HCEC 1CT (cell line): ENCODE measurements at places on chromosomes 6 and 20.
A peak's percentile ranks its signal among the peaks of the same experiment; 100 is the strongest.

DNA sequence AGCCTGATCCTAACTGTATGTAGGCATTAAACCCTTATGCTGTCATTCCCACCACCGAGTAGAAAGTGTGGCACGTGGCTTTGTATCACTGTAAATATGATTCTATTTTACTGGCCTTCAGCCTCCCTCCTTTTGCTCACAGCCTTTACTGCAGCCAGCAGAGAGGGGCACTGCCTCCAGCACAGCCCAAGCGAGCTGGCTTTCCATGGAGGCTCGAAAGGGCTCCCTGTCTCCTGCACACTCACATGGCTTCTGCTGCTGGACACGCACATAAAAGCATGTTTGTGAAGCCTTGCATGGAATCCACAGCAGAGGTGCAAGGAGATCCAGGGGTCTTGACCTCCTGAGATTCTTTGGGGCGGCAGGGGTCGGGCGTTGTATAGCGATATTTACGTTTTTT lies 51.3 kb downstream of the RNASET2 start:
- DNase-seq: no peak

GRCh38 chr20:31673943-31674463 lies 36.3 kb downstream of the COX4I2 start:
- no peak for DNase-seq

- peak; percentile 30 for DNase-seq
Observed at GRCh38 chr20:37968841-37969401, 64.3 kb downstream of the TTI1 start.

- DNase-seq: no peak
Observed at GRCh38 chr20:56592817-56593216, 36.3 kb upstream of the TFAP2C start.

DNA sequence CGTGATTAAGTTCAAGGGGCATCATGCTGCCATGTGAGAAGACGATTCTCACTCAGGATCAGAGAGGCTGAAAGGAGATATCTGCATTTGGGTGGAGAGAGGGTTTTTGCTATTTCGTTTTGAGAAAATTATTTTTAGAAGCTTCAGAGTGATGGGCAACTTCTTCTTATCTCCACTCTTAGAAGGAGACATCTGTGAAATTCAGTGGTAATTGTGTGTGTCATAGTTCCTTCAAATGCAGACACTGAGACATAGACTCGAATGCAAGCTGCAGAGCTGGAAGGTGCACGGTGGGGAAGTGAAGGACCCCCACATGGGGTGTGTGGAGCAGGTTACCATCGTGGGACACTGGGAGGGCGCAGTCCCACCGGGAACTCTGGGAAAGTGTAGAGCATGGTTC lies 116.8 kb downstream of the PRND start:
- no peak for DNase-seq

DNA sequence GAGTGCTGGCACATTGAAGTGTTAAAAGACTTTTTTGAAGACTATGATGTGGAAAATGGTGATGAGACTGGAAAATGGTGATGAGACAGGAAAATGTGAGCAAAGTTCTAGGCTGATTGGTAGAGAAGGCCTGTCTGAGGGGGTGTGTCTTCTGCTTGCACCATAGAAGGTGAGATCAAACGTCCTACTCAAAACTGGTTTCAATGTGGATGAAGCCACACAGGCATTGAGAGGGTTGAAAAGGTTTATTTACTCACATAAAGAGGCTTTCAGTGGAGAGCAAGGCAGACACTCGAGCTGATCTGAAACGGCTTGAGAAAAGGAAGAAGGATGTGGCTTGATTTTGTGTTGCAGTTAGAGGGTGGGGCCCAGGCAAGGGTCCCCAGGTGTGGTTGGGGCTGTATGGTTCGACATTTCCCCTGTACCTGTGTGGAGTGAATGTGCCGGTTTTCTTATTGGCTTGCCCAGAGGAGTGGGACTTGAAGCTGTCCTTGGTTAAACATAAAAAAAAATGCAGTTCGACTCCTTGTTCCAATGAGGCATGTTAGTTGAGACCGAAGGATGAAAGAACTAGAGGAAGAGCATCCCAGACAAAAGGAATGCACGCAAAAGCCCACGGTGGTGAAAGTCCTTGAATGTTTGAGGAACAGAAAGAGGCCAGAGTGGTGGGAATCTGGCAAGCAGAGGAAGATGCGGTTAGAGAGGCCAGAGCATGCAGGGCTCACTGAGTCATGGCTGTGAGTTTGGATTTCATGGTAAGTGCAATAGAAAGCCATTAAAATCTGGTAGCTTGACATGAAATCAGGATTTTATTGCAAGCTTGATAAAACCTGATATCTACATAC lies 172.3 kb downstream of the EPM2A start:
- no peak for DNase-seq

GRCh38 chr6:3965071-3965718 lies 113.7 kb downstream of the FAM217A start:
- DNase-seq: no peak

DNA sequence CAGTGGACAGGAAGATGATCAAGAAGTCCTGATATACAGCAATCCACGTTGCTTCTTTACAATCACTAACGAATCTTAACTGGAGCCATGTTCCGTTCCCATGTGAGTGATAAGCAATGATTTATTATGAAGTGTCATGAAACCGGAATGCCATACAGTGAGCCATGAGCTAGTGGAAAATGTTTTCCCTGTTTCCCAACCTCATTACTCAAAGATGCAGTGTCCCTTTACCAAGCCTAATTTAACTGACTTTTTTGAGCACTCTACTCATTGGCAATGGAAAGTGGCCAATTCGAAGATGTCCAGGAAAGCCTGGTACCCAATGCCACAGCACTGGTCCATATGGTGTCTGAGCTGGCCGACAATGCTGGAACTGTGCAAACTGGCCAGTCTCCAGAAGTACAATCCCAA lies 148.3 kb downstream of the ZNF217 start:
- DNase-seq: no peak

GRCh38 chr6:110398778-110399177 lies 16.6 kb downstream of the DDO start:
- peak; percentile 66 for DNase-seq

- peak; percentile 17 for DNase-seq
Observed at GRCh38 chr6:108464418-108465097, 96.2 kb upstream of the FOXO3 start.

DNA sequence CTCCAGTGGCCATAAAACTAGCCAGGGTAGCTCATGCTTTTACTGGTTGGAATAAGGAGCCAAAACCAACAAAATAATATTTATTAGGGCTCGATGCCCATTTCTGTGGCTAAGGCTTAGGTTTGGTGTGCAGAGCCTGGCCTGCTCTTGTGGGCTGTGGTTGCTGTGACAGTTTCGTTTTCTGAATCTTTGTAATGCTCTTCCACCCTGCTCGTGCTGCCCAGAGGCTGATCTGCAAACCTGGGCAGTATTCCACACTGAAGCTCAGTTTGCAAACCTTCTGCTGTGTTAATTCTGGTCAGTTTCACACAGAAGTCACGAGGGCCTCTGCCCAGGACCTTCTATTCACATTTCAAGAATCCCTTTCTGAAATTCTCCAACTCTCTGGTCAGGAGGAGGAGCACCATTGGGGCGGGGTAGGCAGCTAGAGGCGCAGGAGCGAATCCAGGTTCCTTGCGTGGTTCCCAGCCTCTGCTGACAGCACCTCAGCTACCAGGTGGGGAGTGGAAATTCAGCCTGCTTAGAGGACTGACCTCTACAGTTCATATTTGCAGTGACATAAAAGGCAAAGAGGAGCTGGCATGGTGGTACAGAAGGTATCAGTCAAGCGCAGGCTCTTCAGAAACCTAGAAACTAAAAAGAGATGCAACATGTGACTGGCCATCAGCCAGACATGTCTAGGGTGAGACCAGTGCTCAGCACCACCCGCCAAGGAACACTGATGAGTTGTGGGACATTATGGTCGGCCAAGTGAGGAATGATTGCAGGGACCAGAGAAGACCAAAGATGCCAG lies 14.3 kb upstream of the C20orf144 start:
- no peak for DNase-seq
